GM12864 (cell line): ENCODE measurements at places on chromosomes 2 and 18.

DNA sequence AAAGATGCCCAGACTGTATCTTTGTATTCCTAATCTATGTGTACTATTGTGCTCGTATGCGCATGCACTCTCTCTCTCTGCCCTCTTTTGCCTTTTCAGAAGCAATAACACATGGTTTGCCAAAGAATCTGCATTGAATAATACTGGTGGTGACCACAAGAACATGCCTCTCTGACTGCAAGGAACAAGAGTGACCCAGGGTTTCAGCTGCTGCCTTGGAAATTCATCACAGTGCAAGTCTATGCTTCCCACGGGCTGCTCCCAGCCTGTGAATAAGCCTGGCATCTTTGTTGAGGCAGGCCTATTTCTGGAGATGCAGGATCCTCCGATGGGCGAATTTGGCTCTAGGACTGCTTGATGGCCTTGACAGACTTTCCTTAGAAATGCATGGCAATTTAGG is 689.4 kb upstream of the FANCL start:
- DNase-seq = no peak

DNA sequence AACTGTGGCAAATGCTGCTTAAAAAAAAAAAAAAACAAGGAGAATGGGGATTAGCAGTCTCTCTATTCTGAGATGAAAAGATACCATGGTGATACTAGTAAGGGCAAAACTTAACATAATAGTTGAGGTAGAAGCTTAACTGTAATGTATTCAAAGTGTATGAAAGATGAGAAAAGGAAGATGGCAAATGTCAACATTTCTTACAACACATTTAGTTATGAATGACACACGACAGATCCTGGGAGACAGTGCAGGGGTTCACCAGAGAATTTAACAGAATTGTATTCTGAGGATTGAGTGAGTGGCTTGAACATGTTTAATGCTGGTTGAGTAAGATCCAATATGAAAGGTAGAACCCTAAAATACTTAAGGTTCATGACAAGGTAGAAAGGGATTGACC is 52.7 kb downstream of the CUL3 start:
- DNase-seq = no peak

DNA sequence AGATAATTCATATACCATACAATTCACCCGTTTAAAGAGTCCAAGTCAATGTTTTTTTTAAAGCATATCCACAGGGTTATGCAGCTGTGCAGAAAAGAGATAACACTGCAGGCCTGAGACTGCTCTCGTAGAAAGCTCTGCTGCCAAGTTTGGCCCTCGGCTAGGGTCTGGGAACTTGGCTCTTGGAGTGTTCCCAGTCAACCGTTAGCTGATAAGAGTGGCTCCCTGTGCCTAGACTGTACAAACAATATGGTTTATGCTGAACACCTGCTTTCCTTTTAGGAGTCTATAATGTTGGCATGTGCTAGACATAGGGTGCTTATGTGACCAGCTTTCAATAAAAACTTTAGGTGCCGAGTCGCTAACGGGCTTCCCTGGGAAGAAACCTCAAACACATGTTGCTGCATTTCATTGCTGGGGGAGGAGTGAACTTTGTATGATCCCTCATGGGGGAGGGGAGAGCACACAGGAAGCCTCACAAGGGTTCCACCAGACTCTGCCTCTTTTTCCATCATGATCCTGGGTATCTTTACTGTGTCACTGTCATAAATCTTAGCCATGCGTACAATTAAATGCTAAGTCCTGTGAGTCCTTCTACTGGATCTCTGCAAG is 34.7 kb downstream of the RFX8 start:
- no peak for DNase-seq

DNA sequence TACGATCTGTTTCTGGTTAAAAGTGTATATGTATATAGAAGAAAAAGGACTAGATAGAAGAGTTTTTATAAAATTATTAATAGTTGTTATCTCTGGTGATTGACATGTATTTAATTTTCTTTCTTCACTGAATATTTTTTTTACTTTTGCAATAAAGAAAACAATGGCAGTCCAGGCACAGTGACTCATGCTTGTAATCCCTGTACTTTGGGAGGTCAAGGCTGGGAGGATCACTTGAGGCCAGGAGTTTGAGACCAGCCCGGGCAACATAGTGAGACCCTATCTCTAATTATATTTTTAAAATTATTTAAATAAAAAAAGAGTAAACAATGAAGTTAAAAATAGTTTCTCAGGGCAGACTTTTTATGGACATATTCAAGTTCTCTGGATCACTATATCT is 114.7 kb downstream of the FAM117B start:
- DNase-seq = no peak

- DNase-seq = no peak
Observed at GRCh38 chr2:72991439-72991725, 74.1 kb downstream of the EMX1 start.

- DNase-seq = no peak
Observed at GRCh38 chr2:176582990-176583481, 313.8 kb downstream of the MTX2 start.

DNA sequence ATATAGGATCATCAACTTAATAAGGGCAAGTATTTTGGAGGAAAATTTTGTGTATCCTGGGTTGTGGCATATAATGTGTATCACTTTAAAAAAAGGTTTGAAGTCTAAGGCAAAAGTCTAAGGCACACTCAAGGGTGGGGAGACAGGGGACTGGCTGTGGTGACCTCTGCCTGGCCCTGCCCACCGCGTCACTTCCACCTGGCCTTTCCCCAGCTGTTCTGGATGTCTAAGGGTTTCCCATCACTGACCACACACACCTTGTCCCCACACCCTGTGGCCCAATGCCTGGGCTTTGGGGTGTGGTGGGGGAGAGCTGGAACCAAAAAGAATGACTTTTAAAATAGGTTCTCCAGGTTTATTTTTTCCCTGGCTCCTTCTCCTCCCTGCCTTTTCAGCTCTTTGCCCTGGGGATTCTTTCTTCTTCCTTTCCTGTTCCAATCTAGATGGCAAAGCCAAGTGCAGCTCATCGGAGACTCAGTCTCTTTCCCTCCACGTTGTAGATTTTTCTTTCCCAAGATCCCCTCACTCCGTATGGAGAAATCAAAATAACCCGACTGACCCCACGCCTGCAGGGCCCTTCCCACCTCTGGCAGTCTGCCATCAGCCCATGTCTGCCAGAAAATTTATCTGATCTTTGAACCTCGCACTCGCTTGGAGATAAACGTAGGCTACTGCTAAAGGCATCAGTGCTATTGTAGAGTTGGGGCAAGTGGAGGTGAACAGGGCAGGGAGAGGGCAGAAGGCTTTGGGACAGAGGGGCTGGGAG is 257.2 kb downstream of the DYSF start:
- no peak for DNase-seq

- no peak for DNase-seq
Observed at GRCh38 chr2:36819095-36819711, 122.7 kb downstream of the VIT start.

DNA sequence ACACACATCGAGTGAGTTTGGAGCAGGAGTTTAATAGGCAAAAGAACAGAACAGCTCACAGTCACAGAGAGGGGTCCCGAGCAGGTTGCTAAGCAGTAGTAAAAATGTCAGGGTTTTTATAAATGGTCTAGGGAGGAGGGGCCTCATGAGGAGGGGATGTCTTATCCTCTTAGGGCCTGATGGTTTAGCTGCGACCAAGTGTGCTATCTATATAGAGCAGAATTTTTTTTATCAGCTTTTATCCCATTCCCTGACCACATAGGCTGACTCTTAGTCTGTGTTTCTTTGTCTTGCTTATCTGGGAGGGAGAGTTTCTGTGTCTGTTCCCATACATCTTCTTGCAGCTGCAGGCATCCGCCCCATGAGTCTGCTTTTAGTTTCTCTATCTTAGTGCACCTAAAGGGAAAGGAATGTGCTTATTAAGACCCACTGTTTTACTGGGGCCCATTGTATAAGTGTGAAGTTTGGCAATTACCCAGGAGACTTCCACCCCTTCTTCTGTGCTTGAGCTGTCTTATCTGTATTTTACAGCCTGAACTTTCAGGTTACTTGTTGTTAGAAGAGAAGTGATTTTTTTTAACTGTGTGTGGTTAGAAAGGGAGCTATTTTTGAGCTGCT is 30.4 kb upstream of the GMCL1 start:
- peak; percentile 57 for DNase-seq

GRCh38 chr2:51153236-51153635 is 121.3 kb upstream of the NRXN1 start:
- no peak for DNase-seq

GRCh38 chr2:233353101-233353768 is 1.1 kb upstream of the DGKD start:
- no peak for DNase-seq

DNA sequence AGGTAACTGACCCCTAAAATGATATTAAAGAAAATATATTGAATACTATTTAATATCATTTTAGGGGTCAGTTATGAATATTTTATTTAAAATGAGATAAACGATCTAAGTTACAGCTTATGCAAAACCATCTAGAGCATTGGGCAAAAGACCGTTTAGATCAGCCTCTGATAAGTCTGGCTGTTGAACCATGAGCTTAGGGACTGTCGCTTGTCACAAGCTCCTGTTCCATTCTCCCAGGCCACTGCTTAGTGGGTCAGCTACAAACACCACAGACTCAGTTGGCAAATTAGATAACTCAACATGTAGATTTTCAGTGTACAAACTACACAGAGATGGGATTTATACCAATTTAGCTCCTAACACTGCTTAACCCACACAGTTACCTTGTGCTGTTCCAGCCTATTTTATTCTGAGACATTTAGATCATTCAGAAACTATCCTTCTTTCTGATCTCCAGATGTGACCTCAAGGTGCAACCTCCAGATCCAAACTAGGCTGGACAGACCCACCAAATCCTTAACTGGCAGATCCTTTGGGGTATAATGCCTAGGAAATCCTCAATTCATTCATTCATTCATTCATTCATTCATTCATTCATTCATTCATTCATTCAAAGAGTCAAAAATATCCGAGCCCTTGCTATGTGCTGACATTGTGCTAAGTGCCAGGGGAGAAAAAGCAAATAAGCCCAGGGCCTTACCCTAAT is 82.8 kb downstream of the HRH4 start:
- DNase-seq = no peak

DNA sequence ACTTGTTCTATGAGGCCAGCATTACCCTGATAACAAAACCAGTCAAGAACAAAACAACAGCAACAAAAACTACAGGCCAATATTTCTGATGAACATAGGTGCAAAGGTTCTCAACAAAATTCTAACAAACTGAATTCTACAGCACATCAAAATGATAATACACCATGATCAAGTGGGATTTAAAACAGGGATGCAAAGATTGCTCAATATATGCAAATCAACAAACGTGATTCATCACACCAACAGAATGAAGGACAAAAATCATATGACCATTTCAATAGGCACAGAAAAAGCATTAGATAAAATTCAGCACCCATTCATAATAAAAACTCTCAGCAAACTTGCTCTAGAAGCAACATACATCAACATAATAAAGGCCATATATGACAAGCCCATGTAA is 173.6 kb downstream of the CAMKMT start:
- no peak for DNase-seq

DNA sequence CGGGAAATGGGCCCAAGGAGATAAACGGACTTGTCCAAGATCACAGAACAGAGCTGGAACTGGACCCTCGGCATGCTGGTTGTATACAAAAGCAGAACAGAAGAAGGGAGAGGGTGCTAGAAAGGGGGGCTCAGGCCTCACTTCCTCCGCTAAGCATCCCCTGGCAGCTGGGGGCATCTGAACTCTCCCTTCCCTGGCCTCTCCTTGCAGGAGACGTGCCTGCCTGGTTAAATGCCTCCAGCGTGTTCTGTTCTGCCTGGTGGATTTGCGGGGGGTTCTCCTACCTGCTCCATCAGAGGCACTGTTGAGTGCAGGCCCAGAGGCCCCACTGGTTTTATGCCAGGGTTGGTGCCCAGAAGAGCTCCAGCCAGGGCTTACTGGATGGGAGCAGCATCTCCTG is 124.7 kb downstream of the ZFP36L2 start:
- no peak for DNase-seq

DNA sequence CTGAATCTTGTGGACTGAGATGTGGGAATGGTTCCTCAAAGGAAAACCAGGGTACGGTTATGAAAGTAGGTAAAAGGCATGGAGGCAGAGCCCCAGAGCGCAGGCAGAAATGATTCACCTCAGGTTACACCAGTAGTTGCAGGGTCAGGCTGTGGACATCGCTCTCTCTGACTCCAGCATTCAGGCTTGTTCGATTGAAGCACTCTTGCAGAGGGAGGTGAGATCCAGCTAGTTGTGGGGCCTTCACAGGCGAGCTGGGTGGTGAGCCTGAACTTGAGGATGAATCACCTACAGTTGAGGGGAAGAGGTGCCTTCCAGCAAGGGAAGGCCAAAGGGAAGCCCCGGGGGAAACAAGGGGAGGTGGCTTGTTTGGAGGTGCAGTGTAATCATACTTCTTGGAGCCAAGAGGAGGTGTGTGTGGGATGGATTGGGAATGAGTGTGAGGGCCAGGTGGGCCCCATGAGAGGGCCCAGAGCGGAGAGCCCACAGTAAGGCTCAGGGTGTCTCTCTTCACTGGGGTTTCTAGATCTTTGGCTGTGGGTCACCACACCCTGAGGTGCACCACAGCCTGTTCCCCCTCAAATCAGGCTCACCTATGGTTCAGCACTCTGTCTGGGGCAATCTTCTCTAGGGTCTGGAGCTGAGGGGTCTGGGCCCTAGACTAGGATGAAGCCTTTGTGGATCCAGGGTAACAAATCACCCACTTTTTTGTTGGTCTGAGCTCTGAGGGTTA is 48.5 kb upstream of the MCFD2 start:
- DNase-seq = no peak

- DNase-seq = no peak
Observed at GRCh38 chr2:161353543-161353942, 45.3 kb downstream of the PSMD14 start.

- no peak for DNase-seq
Observed at GRCh38 chr18:6414723-6415417, at the start of gene L3MBTL4. Gene L3MBTL4, minus strand, starts transcription at chr18:6414911. Its CDS starts 103,286 bp downstream, at chr18:6311625.

GRCh38 chr2:182715121-182715891 is 751 bp upstream of the DNAJC10 start:
- DNase-seq = no peak

DNA sequence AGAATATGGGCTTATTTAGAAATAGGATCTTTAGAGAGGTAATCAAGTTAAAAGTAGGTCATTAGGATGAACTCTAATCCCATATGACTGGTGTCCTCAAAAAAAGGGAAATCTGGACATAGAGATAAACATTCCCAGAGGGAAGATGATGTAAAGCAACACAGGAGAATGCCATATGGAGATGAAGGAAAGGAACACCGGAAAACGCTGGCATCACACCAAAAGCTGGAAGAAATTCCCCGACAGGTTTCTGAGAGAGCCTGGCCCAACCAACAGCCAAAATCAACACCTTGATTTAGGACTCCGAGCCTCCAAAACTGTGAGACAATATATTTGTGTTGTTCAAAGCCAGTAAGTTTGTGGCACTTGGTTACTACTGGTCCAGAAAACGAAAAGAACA is 296.7 kb downstream of the DSEL start:
- no peak for DNase-seq

GRCh38 chr2:20514596-20515269 is 67.9 kb downstream of the RHOB start:
- no peak for DNase-seq

- DNase-seq = no peak
Observed at GRCh38 chr2:33313039-33313438, 163.4 kb upstream of the RASGRP3 start.
